ENCODE measurements at places on chromosomes 12 and 14. TPM values are rescaled to one million over a fixed set of nuclear protein-coding genes. Genes with fewer than 3 reads are reported as not detected.

DNA sequence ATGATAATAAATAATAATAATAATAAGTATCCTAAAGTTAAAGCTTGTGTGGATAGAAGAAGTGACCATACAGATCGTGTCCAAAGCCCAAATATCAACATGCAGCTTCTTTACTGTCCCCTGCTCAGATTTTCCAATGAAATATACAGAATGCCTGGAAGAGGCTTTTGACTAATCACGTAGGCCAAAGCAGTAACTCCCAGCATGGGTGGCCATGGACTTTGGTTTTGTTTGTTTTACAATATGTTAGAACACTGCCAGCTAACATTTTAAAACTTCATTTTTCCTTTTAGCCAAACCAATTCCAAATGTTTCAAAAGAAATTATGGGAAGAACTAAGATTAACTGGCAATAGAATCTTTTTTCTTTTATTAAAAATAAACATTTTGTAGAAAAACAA, 400.0 kb upstream of the FLRT2 start:
- DNase-seq: no peak

The HOXC12 gene
- total RNA-seq: not detected

- DNase-seq: no peak
Measured at GRCh38 chr12:6697584-6698351, 2.8 kb downstream of the PIANP start.

DNA sequence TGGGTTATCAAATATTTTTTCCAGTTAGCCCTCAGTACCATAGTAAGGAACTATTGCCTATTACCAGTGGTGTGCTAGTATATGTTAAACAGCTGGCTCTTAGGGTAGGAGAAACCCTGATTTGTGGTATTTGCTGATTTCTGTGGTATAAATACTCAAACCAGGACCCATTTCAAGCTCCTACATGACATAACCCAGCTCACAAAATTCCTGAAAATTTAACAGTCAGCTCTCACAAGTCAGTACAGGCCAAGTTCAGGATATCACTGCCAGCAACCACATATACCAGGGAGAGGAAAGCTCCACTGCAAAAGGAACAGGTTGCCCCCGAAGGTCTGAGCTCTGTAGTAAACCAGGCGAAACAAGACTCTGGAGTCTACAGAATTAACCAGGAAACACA, 315.3 kb downstream of the NOVA1 start:
- no peak for DNase-seq

The SERPINA9 gene
- not detected for total RNA-seq

Data from GM12878 (cell line).